Stimulated activated CD8-positive, alpha-beta memory T cell treated with anti-CD3 and anti-CD28 coated beads, Interleukin-2, amount 100 ng/mL, for 1 hour (primary cell): ENCODE measurements at places on chromosomes 3 and 15.

GRCh38 chr15:66774001-66774814 is 72.2 kb downstream of the SMAD6 start:
- no peak for DNase-seq

- no peak for DNase-seq
Observed at GRCh38 chr15:60548101-60548500, 69.2 kb upstream of the ICE2 start.

DNA sequence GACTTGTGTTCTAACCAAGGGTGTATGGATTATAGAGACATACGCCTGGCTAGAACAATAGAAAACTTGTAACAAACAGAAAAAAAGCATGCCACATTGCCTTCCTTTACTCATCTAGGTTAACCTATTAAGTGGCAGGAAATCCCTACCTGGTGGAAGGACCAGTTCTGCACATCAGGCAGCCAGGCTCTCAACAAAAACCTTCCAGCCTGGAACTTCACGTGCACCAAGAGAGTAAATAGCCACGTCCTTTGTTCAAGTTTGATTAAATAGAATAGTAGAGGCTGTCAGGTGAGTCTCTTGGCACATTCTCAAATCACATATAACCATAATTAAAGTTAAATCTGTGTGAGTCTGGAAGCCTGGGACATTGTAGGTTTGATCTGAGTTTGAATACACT is 85.0 kb upstream of the DPH6 start:
- DNase-seq = no peak

DNA sequence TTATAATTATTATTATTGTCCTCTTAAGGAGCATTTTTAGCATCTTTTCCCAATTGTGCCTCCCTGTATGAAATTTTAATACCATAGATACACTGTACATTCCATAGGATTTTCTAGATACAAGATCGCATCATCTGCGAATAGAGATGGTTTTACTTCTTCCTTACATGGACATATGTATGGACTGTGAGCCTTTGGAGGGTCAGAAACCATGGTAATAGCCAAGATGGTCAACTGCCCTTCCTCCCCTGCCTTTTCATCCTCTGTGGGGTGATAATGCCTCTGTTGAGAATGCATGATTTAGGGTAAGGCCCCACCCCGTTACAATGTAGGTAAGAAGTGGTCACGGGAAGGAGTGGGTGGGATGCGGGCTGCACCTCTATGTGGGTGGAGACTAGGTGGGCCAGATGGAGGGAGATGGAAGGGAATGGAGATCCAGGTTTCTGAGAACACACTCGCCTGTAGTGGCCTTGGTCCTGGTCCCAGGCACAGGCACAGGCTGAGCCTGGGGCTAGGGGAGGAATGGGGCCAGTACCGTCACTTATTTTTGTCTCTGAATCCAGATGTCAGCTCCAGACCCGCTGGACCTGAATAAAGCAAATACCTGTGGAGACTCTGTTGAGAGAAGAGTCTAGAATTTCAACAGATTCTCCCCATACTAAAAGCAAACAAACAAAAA is 31.7 kb downstream of the GOLGA6A start:
- no peak for DNase-seq
